Iris pigment epithelial cell (primary cell): ENCODE measurements at places on chromosomes 5 and 9.

DNA sequence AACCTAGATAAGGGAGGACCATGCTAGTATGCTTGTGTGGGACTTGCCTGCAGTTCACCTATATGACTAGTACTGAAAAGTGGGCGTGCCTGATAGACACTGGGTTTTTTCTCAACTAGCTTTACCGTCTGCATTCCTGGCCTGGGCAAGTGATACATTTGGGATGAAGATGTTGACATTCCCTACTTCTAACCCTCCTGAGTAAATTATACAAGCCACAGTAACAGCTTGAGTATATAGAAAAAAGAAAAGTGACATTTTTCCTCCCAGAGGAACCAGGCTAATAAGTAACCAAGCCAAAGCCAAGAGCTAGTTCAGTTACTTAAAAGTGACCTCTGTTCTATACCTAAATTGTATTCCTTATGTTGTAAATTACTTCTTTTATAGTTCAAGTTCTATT, 153.8 kb upstream of the CYLC2 start:
- no peak for DNase-seq

GRCh38 chr5:124772457-124773200, 26.2 kb upstream of the ZNF608 start:
- no peak for DNase-seq

GRCh38 chr5:151208481-151208914, 15.4 kb downstream of the CCDC69 start:
- DNase-seq: no peak

- DNase-seq: no peak
These were observed 7.7 kb upstream of the TCOF1 start for GRCh38 chr5:150349681-150350275.

DNA sequence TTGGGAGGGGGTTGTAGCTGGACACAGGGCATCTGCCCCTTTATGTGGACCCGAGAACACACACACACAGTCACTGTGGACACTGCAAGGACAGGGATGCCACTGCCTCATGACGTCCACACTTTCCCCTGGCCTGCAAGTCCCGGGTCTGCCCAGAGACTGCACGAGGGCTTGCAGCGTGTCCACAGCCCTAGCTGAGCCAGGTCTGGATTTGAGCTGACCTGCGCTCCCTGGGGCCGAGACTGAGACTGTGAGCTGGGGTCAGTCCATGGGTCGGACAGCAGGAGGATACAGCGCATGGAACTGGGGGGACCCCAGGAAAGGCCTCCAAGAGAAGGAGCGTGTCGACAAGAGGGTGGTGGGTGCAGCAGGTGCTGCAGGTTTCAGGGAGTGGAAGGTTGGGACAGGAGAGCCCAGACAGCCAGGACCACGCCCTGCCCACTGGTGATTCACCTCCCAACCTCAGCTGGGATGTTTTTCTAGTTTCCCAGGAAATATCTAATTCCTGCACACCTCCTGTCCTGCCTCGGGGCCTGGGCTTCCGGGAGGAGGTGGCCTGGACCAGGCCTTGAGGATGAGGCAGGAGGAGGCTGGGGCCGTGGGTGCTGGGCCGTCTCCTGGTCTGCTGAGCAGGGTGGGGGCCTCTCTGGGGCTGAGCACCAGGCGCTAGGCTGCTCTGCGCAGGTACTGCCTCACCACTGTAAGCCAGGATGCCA, 806 bp upstream of the RNF224 start:
- no peak for DNase-seq

GRCh38 chr5:175206669-175207068, 237.3 kb downstream of the DRD1 start:
- DNase-seq: no peak

DNA sequence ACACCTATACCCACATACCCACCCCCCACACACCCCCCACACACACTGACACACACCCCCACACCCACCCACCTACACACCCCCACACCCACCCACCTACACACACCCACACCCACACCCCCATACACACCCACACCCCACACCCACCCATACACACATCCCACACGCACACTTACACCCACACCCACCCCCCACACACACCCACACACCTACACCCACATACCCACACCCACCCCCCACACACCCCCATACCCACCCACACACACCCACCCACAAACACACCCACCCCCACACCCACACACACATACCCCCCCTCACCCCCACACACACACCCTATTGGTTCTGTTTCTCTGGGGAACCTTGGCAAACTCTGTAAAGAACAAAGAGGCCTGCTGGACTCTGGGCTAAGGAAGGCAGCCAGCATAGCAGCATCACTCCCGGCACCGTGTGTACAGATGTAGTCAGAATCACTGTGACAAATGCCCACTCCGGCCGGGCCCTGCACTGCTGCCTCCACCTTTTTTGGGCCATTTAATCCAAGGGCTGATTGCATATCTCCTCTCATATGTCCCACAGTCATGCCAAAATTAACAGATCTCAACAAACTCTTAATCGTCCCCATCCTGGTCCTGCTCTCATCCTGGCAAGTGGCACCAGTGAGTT, 42.3 kb downstream of the COL23A1 start:
- no peak for DNase-seq

GRCh38 chr5:59829386-59829785, 64.1 kb downstream of the PDE4D start:
- peak; percentile 86 for DNase-seq

DNA sequence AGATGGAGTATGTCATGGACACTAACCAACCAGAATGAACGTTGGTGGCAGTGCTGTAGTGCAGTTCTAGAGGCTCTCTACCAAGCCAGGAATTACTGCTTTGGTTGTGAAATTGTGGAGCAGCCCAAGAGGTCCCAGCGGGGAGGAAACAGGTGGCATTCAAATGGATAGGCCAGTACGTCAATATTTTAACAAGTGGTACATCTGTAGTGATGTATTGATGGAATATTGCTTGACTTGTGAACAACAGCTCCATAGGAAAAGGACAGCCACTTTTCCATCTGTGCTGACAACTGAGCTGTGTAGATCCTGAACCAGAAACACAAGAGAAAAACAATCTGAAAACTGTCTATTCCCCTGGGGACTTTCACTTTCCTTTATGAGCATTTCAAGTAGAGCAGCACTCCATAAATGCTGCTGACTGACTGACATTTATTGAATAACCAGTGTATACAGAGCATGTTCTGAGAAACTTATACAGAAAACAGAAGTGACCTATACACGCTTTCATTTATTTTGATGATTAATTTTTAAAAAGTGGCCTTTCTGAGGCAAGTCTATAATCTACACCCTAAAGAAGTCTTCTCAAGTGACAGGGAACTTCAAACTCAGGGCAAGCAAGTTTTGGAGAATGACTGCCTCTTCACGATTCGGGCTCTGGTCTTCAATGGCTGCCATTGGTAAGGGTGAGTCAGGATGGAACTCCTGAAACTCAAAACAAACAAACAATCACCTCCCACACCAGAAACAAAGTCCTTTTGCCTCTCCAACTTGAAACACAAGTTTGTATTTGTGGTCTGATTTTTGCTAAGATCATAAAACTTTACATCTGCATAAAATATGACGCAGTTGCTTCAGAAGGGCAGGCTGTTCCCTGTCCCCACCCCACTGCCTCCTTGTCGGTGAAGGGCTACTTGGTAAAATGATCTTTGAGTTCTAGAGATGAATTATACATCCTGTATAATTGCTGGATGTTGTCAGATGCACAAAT, 362.4 kb downstream of the NDUFS4 start:
- no peak for DNase-seq
